ENCODE measurements at places on chromosomes 3 and 15. TPM values are rescaled to one million over a fixed set of nuclear protein-coding genes. Genes with fewer than 3 reads are reported as not detected.

- no peak for DNase-seq
Measured at GRCh38 chr3:131847966-131848510, 186.8 kb downstream of the CPNE4 start.

GRCh38 chr3:68878322-68878721 lies 54.0 kb downstream of the TAFA4 start:
- DNase-seq = peak; percentile 16

DNA sequence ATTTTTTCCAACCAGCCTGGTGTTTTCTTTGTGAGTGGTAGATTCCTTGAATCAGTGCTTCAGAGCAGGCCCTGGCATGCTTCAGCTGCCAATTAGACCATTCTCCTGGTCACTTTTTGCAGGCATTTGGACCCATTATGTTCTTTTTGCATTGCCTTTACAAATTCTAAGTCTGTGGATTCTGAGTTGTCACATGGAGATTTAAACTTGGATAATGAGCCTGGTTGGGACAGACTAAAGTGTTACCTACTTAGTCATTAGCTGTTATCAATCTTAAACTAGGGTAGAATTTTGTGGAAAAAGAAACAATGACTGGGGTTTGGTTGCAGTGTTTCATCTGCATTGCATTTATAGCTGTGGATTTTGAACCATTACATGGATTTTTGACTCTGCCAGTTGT lies 40.6 kb downstream of the ARHGEF26 start:
- no peak for DNase-seq

GRCh38 chr3:141425523-141426233 lies 57.4 kb downstream of the ZBTB38 start:
- DNase-seq = peak; percentile 56

- no peak for DNase-seq
Measured at GRCh38 chr15:89038146-89038545, 50.1 kb upstream of the ABHD2 start.

GRCh38 chr3:195069501-195070251 lies 201.3 kb downstream of the XXYLT1 start:
- no peak for DNase-seq

Gene GRAMD2A
- not detected for total RNA-seq

DNA sequence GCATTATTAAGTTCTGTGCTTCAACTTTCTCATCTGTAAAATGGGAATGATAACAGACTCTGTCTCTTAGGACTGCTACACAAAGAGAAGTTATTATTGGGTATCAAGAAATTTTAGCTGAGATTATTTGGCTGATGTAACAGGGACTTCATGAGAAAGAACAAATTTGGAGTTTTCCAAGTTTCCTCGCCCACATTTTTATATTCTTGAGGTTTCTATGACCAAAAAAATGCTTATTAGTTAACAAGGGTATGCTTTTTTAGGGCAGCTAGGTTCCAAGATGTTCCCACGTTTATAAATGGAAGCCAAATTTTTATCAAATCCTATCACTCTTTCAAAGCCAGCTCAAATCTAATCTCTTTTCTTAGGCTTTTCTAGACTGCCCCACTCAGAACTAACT lies 50.6 kb upstream of the C3orf80 start:
- no peak for DNase-seq

Gene EFCAB12
- not detected for total RNA-seq

- no peak for DNase-seq
Measured at GRCh38 chr15:58746174-58746573, 3.3 kb downstream of the ADAM10 start.

GRCh38 chr3:61186030-61186429 lies 65.2 kb downstream of the FHIT start:
- no peak for DNase-seq

- DNase-seq = no peak
Measured at GRCh38 chr3:3113042-3113709, 3.0 kb upstream of the IL5RA start.

DNA sequence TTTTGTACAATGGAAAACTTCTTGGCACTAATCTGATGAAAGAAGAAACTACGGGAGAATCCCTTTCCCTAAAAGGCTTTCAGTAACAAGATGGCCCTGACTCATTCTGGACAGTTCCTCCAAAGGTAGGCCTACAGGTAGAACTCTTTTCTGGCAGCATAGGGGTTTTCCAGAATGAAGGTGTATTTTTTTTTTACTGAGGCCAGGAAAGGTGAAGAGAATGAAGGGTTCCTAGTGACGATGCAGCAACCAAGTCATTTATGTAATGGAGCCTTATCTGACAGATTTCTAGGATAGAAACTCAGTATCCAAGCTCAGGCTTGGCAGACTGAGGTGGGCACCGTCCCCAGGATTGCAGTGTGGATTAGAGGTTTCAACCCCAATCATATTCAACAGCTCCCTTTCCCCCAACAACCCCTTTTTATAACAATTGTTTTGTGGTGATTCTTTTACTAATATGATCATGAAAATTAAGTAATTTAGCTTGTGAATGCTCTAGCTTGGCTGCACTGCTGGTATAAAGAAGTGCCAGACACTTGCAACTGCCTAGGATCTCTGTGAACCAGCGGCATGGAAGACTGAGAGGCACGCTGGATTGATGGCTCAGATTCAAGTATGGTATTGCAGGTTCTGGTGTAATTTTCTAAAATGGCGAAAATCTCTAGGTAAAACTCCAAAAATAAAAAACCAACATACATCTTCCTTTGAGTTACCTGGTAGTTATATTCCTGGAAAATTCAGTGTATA lies 8.7 kb upstream of the TRIM69 start:
- DNase-seq = no peak

GRCh38 chr15:78174401-78174800 lies 25.2 kb downstream of the IDH3A start:
- DNase-seq = no peak

DNA sequence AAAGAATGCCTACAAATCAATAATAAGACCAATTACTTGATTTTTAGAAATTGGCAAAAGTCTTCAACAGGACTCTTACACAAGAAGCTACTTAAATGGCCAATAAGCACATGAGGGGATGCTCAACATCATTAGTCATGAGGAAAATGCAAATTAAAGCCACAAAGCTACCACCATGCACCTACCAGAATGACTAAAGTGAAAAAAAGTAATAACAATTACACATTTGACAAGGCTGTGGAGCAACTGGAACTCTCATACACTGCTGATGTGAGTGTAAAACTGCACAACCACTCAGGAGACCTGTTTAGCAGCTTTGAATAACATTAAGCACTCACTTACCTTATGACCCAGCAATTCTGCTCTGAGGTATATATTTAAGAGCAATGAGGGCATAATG lies 68.4 kb downstream of the PPCDC start:
- DNase-seq = peak; percentile 22

- DNase-seq = no peak
Measured at GRCh38 chr3:112774293-112774926, 72.3 kb downstream of the CD200R1L start.

DNA sequence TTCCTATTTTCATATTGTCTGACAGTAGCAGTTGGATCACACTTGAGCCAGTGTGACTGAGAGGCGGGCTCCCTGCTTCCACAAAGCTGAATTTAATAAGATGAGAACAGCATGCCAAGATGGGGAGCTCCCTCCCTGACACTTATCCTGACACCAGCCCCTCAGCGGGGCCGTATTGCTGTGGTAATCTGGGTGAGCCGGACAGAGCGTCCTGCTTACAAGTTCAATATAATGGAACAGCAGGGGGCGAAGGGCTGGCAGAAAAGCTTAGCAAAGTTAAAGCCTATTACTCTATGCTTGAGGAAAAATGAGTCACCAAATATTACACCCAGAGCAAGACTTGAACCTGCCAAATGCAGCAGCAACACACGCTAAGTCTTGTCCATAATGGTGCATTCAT lies 163.8 kb upstream of the CMC1 start:
- peak; percentile 52 for DNase-seq

Gene SPATA12
- total RNA-seq = not detected

DNA sequence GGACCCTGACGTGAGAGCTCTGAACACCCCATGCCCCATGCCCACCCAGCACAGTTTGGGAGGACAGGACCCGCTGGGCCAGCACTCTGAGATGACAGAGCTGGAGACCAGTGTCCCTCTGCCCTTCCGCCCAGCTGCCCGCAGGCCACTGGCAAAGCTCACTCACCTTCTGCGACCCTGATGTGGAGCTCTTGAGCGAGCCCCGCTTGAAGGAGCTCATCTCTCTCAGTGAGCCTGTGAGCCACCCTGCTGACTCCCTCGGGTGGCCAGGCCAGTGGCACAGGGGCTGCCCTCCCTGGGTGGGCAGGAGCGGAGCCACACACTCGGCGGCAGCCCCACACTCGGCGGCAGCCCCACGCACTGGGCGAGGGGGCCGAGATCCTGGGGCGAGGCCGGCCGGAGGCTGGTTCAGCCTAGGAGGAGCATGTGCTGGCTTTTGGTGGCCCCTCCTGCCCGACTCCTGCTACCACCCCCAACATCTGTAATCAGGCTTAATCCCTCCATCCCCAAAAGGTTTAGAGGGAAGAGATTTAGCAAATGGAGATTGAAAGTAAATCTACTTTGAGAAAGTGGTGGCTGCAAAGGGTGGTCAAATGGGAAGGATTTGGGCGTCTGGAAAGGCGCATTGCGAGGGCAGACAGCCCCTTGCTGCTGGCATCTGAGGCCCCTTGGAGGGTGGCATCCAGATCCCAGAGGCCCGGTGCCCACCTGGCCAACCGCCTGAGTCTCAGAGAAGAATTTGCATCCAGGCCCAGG lies 59.4 kb upstream of the TRPM1 start:
- no peak for DNase-seq

Gene MYRIP
- not detected for total RNA-seq

GRCh38 chr15:90214553-90215196 lies 13.5 kb downstream of the SEMA4B start:
- DNase-seq = peak; percentile 36

Gene HTR3E
- not detected for total RNA-seq

GRCh38 chr3:151384741-151385174 lies at the start of gene P2RY12:
TSS of gene P2RY12 (minus strand) at chr3:151384753. CDS start at chr3:151338845, 45,908 bp downstream.
- DNase-seq = no peak

Measured in RPMI7951 (cell line).